ENCODE measurements at places on chromosomes 5 and 9.

DNA sequence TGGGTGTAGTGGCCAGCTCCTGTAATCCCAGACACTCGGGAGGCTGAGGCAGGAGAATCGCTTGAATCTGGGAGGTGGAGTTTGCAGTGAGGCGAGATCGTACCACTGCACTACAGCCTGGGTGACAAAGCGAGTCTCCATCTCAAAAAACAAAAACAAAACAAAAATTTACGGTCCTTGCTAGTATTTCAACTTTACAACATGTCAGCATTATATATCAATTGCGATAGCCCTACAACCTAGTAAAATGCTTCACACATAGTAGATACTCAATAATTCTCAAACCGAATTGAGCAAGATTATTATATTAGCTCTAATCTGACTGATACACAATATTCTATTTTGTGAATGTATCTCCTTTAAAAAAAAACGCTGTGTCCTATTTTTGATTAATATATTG, 1411.0 kb upstream of the WWC1 start:
- no peak for DNase-seq

DNA sequence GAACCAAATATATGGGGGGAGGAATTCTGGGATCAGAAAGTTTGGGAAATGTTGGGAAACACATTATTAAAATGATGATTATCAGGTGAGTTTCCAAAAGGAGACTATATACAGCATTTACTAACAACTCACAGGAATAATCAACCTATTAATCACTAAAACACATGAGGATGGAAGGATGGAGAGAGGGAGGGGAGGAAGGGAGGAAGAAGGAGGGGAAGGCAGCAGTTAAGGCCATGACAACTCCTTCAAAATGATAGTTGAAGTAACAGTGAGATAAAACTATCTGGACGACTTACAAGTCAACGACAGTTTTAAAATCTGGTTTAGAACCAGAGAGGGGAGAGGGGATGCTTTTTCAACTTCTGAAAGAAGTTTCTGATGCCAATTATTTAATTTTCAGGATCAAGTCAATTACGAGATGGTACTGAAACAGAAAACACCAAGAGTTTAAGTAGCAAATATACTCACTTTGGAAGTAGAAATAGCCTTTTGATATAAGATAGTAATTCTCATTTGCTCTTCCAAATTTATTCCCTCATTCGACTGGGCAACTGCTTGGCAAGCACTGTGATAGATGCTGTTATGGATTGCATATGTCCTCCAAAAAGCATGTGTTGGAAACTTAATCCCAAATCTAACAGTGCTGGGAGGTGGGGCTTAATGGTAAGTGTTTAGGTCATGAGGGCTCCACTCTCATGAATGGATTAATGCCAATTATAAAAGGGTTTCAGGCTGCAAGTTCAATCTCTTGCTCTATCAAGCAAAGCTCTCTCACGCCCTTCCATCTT, 30.4 kb downstream of the FBXW11 start:
- DNase-seq = no peak

DNA sequence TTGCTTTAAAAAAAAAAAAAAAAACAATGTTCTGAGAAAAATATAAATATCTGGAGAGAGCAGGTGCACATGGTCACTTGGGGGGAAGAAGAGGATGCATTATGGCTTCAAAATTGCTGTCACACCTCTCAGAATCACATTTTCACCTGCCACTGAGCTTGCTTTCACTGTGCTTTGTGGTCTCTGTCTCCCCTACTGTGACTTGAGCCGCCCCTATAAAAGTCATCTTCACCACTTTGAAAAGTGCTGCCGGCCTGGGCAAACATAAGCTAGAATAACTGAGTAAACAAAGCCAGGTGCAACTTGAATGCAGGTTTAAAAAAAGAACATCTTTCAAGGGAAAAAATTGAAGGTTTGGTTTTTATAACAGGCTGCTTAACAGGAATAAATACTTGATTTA, 368.1 kb upstream of the GRIA1 start:
- DNase-seq = no peak

DNA sequence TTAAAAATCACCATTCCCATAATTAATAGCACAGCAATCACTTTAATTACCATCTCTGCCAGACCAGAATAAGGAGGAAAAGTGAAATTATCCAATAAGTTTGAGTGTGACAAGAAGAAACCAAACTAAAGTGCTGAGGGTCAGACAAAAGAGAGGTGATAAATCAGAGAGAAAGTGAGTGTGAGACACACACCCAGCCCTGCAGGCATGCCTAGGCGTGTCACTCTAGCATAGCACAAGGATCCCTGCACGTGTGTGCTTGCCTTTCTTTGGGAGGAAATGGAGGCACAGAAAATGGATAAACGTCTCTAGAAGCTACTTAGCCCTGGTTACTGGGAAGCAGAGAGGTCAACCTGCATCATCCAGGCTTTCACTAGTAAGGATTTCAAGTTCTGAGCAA, 56.2 kb downstream of the SEMA6A start:
- DNase-seq = no peak

GRCh38 chr9:121107029-121107428, 32.3 kb downstream of the CNTRL start:
- DNase-seq = no peak

- no peak for DNase-seq
Observed at GRCh38 chr9:101354143-101354764, 30.6 kb downstream of the BAAT start.

DNA sequence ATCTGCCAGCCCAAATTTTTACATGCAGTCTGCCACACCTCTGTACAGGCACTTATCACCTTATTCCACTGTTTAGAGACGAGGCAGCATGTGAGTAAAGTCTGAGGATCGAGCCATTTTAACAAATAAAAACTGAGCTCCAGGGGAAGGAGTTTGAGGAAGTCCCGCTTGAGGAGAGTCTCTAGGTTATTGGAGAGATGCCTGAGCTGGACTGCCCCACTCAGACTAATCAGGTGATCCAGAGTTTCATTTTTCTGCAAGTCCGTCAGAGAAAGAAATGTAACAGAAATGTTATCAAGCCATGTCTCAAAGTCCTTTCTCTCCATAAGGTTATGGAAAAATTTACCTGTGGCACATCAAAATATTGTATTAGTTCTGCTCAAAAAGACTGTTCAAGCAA, 5.3 kb downstream of the FBXW2 start:
- DNase-seq = no peak

- no peak for DNase-seq
Observed at GRCh38 chr5:143306040-143306439, 97.4 kb downstream of the NR3C1 start.

DNA sequence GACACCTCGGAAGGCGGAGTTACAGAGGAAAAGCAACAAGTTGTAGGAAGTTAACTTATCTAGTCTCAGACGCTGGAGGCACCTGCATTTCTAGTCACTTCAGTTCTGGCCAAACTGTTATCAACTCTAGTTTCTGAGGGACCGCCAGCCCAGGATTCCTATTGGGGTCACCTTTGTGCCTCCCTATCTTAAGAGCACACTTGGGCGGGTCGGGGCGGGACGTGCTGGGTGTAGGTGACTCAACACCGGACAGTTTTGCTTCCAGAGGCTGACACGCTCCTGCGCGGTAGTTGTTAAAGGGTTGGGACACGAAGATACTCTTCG, 679 bp upstream of the KDM4C start:
- peak; percentile 75 for DNase-seq

- no peak for DNase-seq
Observed at GRCh38 chr5:111975133-111975532, 218.1 kb upstream of the NREP start.

- no peak for DNase-seq
Observed at GRCh38 chr5:105993027-105993426, 1677.7 kb downstream of the EFNA5 start.

- no peak for DNase-seq
Observed at GRCh38 chr9:86097510-86098224, 1.7 kb downstream of the GOLM1 start.

GRCh38 chr5:157616785-157617184, 35.5 kb downstream of the SOX30 start:
- DNase-seq = no peak

GRCh38 chr9:136575626-136576268, 29.9 kb upstream of the NOTCH1 start:
- no peak for DNase-seq

DNA sequence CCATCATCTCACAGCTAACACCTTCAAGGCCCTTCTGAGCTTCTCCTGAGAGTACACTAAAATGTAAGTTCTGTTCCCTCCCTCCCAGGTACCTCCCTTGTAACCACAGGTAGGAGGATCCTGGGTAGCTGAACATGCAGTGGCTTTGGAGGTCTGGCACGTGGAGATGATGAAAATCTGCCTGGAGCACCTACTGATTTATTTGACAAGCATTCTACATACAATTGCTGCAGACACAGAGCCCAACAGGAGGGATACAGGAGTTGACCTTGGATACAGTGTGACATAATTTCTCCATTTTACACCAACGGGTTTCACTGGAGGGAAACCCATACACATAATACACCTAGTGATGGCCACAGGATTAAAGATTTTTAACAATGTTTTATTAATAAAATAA, 478.7 kb downstream of the SEMA5A start:
- no peak for DNase-seq

DNA sequence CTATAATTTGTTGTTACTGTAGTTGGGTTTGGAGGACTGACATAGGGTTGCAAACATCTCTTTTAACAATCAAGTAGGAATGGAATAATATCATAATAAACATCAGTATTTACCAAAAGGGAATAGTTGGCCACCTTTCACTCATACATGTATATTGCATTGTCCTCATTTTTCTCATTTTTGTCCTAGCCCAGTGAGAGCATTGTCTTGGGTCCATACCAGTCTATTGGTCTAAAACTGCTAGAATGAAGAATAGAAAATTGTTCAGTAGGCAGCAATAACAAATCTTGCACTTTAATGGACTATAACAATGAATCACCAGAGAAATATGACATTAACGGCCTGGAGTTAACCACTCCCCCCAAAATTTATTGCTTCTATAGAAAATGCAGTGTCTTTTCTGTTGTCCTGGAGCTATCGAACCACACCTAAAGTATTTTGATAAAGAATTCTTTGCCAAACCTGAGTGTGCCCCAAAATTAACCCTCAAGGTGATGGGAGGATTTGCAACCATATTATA, 80.9 kb upstream of the IL33 start:
- DNase-seq = no peak

GRCh38 chr9:74901001-74901400, 13.3 kb upstream of the TRPM6 start:
- no peak for DNase-seq

- no peak for DNase-seq
Observed at GRCh38 chr5:54561651-54562050, 44.1 kb downstream of the SNX18 start.

DNA sequence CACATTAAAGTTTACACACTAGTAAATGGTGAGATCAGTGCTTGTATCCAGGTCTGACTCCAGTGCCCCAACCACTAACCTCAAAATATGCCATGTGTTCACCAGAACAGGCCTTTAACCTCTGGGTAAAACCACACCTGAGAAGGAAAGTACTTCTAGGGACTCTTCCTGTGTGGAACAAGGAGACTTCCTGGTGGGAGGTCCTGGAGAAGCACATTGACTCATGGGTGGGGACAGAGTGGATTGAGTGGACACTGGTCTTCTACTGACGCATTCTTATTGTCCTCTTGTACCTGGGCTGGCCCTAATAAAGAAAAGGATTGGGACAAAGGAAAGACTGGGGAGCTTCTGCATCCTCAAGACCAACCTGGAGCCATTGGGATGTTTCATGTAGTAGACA, 43.4 kb downstream of the ANGPTL2 start:
- DNase-seq = no peak

DNA sequence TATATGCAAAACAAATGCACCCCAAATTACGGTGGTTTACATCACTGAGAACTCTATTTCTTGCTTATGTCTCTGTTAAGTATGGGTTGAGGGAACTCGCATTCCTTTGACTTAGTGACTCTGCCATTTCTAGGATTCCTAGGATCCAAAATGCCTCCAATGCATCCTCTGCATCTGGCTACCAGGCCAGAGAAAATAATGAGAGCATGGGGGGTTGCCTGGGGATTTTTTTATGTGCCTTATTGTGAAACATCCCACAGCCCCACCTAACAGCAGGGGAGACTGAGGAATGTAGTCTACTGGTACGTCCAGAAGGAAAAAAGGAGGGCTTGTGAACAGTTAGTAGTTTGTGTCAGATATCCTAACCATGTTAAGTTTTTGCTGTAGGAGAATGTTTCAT, 466.0 kb upstream of the ARRDC3 start:
- no peak for DNase-seq

DNA sequence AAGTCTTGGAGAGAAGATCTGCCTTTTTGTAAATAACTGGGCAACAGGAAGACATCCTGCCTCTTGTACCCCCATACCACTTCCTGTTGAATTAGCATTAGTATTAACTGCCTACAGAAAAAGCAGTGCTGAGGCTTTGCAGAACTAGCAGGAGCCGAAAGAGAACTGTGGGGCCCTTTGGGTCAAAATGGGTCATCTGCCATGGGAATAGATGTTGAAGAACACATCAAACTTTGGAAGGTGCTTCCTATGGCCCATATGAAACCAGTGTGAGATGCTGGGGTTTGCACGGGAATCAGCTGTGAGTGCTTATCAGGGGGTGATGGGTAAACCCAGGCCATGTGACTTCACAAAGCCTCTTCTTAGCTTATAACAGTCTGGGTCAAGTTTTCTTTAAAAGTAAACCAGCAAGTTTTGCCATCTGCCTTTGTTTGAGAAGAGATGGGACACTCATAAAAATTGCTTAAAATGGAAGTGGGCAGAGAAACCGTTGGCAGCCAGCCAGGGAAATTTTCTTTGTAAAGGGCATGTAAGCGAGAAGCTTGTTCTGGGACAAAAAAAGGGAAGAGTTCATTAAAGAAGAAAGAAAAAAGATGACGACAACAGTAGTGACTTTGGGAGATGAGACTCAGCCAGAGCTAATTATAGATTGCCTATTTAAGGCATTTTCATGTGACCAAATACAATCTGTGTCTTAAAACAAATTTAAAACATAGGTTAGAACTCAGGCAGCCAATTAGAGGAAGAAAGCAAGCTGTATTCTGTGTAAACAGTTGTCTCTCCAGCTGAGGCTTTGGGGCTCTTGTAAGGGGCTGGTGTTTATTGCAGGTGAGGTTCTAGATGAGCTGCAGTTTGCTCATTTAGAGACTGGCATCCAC, 4.4 kb downstream of the SLC25A25 start:
- no peak for DNase-seq

DNA sequence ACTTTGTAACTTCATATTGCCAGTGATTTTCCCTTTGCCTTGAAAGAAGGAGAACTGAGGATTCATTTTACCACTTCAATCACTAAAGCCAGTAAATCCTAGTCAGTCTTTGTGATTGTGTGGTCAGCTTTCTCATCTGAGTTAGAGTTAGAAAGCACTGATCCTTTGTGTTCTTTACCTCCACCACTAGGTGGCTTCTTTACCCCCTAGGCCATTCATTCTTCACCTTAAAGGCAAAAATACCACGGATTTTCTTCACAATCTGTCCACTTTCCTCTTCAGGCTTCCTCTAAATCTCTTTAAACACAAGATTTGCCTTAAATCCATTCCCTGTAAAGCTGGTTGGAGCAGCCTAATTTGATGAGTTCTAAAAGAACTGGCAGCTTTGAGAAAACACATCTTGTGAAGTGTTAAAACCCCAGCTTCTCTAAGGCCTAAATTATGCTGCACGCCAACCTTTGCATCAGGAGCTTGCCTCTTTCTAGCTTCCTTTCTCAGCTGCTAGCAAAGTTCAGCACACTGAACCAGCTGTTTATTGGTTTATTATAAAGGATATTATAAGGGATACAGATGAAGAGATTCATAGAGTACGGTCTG, 20.4 kb downstream of the BDP1 start:
- DNase-seq = no peak
